ENCODE measurements at places on chromosomes 3 and 15.

DNA sequence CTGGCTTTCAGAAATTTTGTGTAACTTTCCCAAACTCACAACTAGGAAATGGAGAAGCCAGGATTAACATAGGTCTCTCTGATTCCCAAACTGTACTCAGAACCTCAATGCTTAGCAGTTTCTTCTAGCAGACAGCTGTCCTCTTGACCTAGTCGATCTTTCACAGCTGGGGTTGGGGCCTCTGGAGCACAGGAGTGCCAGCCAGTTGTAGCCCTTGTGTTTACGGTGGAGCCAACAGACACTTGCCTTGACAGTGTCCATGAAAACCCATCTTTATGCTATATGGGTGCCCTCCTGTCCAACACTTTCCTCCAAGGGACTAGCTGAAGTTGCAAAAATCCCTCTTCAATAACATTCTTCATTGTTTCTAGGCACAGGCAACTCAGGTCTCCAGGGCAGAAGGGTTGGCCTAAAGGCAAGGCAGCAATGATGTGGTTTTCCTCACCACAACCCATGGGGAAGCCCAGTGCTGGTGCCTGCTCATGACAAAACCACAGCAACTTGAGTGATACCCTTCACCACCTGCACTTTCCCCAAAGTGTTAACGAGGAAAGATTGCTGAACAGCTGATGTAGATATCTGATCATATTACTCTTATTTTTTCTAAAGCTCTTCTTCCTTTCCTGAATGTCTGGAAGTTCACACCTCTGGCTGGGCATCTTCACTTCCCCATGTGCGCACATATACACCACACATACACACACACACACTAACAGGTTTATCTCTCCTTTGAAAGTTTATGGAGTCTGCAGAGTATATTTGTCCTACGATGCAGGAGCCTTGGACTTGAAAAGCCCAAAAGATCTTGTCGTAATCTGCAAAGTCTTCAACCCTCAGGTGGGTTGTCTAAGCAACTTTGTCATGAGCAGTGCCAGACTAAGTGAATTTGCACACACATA, 11.0 kb upstream of the KNG1 start:
- DNase-seq, result no peak

DNA sequence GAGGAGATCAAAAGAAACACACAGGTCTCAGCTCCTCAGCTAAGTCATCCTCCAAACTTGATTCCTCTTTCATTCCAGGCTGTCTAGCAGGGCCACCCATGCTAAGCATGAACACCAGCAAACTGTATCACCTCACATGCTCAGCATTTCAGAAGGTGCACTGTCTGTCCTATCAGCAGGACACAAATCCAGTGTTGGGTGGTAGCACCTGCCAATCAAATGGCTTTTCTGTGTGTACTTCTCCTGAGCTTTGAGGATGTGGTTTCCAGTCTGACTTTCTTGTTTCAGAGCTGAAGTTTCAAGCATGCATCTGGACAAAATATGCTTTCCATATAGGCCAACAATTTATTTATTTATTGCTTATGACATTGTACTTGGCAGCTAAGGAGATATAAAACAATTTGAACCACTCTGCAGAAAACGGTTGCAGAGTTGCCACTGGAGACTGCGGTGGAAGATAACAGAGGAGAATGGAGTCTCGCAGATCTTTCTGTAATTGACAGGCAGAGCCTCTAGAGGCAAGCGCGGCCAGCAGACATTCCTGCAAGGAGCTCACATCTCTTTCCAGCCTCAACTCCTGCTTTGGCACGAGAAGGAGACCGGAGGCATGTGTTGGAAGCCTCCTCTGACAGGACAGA, 167.1 kb upstream of the WNT5A start:
- DNase-seq, result no peak

GRCh38 chr3:23376516-23377248, 173.6 kb downstream of the UBE2E2 start:
- DNase-seq, result no peak

- DNase-seq, result no peak
These were observed 12.2 kb downstream of the MAN2A2 start for GRCh38 chr15:90915216-90915807.

GRCh38 chr3:141255846-141256261, 24.2 kb downstream of the PXYLP1 start:
- peak; percentile 81 for DNase-seq

- no peak for DNase-seq
These were observed 587.8 kb downstream of the RBMS3 start for GRCh38 chr3:29868543-29869101.

DNA sequence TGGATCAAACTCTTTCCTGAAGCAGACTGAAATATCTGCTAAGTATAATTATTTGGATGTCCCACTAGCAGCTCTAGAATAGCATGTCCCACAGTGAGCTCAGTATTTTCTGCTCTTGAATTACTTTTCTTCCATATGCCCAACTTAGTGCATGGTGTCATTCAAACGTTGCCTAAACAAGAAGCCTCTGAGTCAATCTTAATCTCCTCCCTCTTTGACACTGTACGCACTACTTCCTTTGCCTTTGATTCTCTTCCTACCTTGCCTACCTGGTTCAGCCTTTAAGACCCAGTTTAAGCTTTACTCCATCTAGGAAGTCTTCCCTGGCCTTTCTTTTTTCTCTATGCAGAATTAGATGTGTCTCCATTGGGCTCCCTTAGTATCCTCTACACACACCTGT, 54.5 kb downstream of the SEC22A start:
- DNase-seq, result no peak

DNA sequence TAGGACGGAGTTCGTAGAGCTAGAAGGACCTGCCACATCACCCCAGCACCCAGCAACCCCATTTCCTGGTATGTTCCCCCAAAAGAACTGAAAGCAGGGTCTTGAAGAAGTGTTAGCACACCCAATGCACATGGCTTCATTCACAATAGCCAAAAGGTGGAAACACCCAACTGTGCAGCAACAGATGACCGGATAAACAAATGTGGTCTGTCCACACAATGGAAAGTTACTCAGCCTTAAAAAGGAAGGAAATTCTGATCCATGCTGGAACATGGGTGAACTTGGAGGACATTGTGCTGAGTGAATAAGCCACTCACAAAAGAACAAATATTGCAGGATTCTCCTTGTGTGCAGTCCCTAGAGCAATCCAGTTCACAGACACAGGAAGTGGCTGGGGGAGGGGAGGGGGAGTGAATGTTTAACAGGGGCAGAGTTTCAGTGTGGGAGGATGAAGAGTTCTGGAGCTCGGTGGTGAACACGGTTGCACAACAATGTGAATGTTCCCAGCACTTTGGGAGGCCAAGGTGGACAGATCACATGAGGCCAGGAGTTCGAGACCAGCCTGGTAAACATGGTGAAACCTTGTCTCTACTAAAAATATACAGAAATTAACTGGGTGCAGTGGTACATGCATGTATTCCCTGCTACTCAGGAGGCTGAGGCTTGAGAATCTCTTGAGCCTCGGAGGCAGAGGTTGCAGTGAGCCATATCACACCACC, 157.5 kb downstream of the NUP210 start:
- peak; percentile 30 for DNase-seq

- DNase-seq, result no peak
These were observed 79.1 kb downstream of the SLC25A26 start for GRCh38 chr3:66299891-66300290.

GRCh38 chr3:170107941-170108340, 70.1 kb downstream of the GPR160 start:
- no peak for DNase-seq

DNA sequence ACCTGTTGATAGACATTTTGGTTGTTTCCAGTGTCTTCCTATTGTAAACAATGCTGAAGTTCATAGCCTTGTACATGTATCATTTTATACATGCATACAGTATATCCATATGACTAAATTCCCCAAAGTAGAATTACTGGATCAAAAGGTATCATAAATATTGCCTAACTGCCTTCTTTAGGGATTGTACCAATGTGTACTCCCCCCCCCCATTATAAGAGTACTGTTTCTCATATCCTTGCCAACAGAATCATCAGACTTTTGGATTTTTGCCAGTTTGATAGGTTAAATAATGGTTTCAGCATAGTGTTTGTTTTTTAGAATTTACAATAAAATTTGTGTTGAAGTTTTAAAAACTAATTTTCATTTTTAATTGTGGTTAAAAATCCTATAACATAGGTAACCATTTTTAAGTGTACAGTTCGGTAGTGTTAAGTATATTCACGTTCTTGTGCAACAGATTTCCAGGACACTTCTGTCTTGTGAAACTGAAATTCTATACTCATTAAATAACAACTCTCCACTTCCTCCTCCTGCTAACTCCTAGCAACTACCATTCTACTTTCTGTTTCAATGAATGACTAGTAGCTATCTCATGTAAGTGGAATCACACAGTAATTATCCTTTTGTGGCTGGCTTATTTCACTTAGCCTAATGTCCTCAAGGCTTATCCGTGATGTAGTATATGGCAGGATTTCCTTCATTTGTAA, 30.8 kb upstream of the MAP3K13 start:
- no peak for DNase-seq
